Stimulated activated CD8-positive, alpha-beta memory T cell treated with anti-CD3 and anti-CD28 coated beads, Interleukin-2, amount 100 ng/mL, for 48 hours (primary cell): ENCODE measurements at places on chromosomes 6 and 20.

DNA sequence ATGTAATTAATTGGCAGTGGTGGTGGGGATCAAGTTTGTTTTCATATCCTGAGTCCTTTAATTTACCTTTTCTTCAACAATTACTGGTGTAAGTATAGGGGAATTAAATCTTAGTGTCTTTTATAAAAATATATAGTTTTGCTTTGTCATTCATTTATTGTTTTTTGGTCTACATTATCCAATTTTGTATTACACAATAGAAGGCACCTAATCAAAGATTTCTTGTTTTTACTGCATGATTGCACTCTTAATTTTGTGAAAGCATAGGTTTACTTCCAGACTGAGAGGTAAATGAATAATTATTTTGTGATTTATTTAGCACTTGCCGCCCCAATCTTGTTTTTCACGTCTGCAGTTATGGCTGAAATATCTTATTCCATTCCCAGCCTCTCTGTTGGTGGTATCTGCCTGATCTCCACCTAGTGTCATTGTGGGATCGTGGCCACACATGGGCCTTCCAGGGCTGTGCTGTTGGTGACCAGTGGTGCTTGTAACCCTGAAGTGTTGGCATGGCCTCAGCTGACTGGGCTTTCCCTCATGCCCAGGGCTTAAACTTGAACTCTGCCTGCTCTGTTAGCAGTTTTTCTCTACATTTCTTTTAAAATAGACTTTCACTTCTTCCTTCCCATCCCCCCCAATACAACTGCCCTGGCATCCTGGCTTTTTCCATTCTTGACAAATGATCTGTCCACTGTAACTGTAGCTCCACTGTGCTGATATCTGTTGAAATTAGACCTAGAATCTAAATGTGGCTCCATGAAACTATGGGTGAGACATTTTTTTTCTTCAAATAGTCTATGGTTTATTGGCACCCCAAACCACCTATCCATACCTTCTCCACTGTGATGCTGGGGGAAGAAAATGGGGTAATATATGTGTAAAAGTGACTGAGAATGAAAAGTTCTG, 24.8 kb downstream of the E2F3 start:
- no peak for DNase-seq

DNA sequence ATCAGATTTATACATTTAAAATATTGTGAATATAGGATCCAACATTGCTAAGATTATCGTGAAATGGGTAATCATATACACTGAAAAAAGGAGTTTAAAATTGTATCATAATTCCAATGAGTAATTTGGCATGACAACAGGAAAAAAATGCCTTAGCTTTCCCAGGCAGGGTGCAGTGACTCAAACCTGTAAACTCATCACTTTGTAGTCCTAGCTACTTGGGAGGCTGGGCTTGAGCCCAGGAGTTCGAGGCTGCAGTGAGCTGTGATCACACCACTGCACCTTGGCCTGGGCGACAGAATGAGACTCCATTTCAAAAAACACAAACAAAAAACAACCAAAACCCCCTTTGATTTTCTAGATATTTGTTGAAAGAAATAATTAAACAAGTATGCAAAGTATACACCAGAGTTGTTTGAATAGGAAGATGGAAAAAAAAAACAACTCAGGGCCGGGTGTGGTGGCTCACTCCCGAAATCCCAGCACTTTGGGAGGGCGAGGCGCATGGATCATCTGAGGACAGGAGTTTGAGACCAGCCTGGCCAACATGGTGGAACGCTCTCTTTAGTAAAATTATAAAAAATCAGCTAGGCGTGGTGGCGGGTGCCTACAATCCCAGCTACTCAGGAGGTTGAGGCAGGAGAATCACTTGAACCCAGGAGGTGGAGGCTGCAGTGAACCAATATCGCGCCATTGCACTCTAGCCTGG, 98.7 kb downstream of the TRERF1 start:
- no peak for DNase-seq

GRCh38 chr20:50015993-50016770, 33.4 kb downstream of the SNAI1 start:
- DNase-seq = no peak

DNA sequence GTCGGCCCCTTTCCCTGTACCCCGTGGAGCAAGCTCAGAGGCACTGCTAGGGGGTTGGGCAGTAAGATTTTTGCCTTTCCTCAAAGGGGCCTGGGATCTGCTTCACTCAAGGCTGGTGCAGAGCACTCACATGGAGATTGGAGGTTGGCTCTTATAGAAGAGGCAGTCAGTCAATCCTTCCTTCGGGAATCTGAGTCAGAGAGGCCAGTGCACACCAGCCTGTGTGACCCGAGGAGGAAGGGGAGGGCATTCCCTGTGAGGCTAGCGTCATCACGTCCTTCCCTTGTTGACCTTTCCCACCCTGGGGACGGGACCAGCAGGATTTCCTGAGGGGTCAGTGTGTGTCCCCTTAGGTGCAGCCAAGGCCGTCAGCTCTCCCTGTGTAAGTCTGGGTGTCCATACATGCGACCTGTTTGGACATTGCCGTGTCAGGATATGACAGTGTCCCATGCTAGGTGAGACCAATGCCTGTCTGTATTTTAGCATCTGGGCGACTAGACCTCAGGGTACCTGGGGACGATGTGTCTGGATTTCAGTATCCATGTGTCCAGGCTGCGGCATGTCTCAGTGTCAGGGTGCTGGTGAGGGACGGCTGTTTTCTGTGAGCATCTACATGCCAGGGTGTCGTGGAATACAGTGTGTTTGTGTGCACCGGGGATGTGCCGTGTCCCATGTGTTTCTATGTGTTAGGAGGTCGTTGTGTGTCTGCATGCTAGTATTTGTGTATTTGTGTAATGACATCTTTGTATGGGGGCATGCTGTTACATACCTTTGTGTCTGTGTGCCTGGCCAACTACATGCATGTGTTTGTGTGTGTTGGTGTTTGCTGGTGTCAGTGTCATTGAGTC, 2.8 kb upstream of the ZNF512B start:
- DNase-seq = no peak

GRCh38 chr6:3202999-3203696, 24.3 kb downstream of the TUBB2B start:
- no peak for DNase-seq

- DNase-seq = no peak
These were observed 70.1 kb downstream of the SLX4IP start for GRCh38 chr20:10504994-10505730.

DNA sequence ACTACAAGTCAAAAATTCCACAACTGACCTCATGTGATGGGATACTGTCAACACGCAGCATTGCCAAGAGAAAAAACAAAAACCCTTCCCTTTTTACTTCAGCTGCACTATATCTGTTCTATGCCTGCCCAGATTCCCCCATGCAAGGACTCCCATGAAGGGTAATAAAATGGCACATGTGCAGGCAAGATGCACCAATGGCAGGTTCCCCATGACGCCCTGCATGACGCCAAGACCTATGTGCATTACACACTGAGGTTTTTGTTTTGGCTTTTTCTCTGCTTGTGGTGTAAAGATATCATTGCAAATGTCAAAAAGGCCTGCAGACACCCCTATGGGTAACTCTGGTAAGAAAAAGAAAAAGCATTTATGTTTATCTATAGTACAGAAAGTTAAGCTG, 403.4 kb downstream of the HDGFL1 start:
- DNase-seq = no peak

GRCh38 chr6:24387818-24388217, 14.9 kb upstream of the MRS2 start:
- no peak for DNase-seq
